ENCODE measurements at places on chromosomes 3 and 15.

DNA sequence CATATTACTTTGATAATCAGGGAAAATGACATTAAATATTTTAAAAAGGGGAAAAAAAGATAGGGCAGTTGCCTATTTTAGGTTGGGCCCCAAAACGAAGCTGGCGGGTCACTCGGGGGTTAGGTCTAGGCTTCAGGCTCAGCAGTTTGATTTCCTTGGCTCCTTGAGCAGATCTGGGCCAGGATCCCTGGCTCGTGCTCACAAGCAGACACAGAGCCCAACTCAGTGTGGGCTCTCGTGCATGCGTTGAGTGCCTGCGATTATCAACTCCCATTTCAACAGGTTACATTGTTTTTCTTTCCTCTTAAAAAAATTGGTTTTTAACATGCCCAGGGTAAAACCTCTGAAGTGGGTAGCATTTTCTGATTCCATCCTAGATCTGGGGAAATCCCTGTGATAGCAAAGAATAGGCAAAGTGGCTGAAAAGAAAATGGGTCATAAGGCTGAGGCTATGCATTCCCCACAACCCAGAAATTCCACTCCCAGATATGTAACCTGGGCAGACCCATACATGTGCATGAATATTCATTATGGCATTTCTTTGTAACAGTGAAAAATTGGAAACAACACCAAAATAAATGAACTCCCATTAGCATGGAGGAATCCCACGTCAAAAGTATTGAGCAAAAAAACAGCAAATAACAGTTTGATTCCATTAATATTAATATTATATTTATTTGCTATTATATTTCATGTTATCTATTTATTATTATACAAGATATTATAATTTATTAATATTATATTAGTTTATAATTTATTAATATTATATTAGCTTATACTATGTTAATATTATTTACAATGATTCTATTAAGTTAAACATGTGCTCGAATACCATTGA, 27.8 kb downstream of the FAM43A start:
- DNase-seq = no peak

DNA sequence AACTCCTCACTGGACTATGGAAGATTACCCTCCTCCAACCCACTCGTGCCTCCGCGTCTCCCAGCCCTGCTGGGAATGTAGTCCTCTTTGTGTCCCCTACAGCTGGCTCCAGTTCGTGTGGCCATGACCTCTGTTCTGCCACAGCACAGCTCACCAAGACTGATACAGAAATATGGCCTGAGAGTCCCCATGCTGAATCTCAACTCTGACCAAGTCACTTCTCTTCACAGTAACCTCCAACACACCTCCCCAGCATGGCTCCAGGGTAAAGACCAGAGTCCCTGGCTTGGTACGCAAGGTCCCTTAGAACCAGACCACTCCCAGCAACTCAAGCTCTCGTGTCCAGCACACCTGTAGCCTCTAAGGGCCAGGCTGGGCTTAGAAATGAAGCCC, 2.3 kb upstream of the COL7A1 start:
- DNase-seq = no peak

GRCh38 chr15:93088981-93089726, at the start of gene RGMA:
RGMA (minus strand) TSS chr15:93089211; CDS start chr15:93088932, 279 bp downstream.
- DNase-seq = no peak

- DNase-seq = no peak
These were observed 354.1 kb downstream of the SHQ1 start for GRCh38 chr3:72494130-72494529.

DNA sequence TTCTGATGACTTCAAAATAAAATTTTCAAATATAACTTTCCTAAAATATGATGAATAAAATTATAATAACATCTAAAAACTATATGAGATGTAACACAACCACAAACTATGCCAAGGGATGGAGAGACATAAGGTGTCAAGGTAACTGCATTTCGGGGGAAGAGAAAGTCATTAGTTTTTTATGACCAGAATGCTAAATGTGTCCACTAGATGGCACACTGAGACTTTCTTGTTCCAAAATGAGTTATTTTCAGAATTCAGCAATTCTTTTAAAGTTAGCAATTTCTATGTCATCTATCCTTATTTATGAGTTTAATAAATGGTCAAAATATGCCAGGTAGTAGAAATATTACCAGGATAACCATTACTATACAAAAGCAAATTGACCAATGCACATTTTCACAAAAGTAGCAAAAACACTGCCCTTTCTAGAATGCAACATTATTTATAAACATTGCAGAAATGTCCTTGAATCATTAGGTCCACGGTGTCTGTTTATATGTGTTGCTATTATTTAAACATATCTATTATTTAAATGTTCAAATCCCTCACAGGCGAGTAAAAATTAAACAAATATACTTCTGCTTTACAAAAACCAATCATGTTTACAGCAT, 374.2 kb downstream of the PLCL2 start:
- peak; percentile 7 for DNase-seq

DNA sequence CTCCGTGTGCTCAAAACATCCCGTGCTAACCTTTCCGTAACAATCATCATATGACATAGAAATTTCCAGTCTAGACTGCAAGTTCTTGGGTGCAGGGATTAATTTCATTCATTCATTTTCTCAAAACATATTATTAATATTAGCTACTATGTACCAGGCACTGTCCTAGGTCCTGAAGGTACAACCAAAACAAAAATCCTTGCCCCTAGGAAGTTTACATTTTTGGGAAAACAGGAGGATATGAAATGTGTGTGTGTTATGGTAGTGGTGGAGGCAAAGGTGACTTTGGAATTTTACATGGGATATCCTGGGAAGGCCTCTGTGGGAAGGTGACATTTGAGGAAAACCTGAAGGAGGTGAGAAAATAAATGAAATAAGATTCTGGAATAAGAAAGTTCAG, 222.6 kb downstream of the LRRC3B start:
- DNase-seq = no peak
